ENCODE measurements at places on chromosomes 16 and 17.

- DNase-seq: peak; percentile 33
Measured at GRCh38 chr16:57781741-57782606, 20.3 kb downstream of the KIFC3 start.

DNA sequence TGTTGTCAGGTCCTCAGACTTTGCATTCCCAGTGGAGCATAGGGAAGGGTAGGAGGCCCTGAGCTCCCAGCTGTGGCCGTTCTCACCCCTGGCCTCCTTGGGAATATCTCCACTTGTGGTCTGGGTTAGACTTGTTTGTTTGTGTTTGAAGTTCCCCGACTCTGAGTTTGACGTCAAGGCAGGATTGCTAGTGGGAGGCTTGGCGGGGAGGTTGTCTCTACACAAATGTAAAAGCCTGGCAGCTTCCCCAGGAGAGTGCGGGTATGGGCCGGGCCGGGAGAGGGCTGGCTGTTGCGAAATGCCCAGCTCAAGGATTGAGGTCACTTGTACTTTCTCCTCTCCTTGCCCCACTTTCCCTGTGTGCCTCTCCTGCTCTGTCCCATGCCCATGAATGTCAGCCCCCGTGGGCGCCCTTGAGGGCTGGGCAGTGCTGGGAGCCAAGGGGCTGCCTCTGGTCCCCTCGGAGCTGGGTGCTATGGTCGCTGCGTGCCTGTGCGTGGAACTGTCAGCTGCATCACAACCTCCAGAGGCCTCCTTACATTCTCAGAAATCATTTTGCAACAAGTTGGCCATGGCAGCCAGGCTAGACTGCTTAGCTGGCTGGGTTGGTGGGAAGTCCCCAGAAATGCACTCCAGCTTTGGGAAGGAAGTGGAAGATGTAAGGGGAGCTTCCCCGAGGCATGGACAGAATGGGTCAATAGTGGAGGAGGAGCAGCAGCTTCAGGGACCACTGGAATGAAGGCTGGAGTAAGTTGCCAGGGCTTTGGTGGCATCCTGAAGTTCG, 84.3 kb downstream of the KSR1 start:
- no peak for DNase-seq

GRCh38 chr17:74730491-74731346, 6.3 kb upstream of the RAB37 start:
- no peak for DNase-seq

DNA sequence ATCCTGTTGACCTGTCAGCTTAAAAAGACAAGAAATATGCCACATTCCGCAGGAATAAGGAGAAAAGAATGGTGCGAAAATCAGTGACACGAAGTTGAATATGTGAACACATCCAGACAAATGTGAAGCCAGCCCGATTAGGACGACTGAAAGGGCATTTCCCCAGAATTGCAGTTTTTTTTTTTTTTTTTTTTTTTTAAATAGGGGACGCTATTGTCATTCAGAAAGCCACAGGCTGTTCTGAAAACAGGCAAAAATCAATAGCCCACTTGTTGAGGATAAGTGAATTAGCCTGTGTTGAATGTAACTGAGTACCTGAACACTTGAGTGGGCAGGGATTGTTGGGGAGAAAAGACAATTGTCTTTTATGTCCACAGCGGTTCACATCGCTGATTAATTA, 507.1 kb downstream of the WWOX start:
- DNase-seq: no peak

- DNase-seq: peak; percentile 100
Measured at GRCh38 chr17:61399131-61400065, at the start of gene TBX2. Gene TBX2, plus strand, starts transcription at chr17:61399843. Its CDS starts 334 bp downstream, at chr17:61400177.

DNA sequence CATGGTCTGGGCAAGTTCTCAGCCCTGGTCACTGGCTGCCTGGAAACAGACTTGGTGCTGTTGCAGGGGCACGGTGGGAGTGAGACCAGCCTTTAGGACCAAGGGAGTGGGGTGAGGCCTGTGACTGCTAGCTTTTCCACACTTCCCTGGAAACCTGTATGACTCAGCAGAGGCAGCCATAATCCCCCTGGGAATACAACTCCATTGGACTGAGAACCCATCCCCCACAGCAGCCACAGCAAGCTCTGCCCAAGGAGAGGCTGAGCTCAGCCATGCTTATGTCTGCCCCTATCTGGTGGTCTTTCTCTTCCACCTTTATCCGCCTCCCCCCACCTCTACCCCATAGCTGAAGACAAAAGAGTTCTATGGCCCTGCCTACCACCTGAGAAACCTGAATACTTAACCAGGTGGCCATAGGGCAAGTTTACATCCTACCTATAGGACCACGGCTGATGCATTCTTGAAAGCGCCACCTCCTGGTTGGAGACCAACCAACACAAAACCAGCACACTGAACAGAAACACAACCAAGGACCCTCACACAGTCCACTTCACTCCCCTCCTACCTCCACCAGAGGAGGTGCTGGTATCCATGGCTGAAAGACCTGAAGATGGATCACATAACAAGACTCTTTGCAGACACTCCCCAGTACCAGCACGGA, 816.2 kb upstream of the SOX9 start:
- DNase-seq: no peak

GRCh38 chr17:56762988-56763387, 70.7 kb downstream of the C17orf67 start:
- DNase-seq: no peak

- peak; percentile 85 for DNase-seq
Measured at GRCh38 chr16:2752850-2753732, 653 bp downstream of the SRRM2 start.

- DNase-seq: no peak
Measured at GRCh38 chr17:69326377-69327059, 415 bp downstream of the ABCA5 start.

DNA sequence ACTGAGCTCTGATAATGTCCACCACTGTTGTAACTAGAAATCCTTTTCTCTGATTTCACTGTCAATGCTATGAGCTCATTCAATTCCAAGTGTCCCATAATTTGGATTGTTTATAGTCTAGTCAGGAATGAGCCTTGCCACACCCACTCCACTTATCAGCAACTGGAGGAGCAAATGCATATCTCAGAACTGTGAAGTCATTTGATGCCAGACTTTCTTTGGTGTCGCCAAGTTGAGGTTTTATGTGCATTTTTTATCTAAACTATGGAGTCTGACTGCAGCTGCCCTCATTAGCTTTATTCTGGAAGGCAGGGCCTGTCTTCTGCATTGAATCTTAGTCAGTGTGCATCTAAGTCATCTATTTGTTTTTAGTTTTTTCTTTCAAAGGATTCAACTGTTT, 361.3 kb downstream of the PMP22 start:
- DNase-seq: no peak

- no peak for DNase-seq
Measured at GRCh38 chr17:62679866-62680377, 52.5 kb downstream of the MRC2 start.

- DNase-seq: no peak
Measured at GRCh38 chr17:67227488-67227887, 17.5 kb downstream of the HELZ start.

- peak; percentile 46 for DNase-seq
Measured at GRCh38 chr17:56913353-56913866, 439 bp downstream of the TRIM25 start.

DNA sequence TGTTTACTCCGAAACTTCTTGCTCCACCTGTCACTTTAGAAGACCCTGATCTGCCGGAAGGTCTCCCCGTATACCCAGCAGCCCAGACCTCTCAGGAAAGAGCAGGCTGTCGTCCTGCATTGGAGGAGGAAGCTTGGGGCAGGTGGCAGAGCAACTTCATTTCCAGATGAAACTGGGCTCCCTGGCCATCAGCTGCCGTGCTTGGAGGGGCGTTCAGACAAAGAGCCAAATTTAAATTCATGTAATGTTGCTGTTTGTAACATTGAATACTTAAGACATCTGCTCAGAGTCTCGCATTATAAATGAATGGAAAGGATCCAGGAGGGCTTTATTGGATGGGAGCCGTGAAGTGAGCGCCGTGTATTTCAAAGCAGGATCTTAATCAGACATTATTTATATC, 628.5 kb downstream of the MAF start:
- no peak for DNase-seq

DNA sequence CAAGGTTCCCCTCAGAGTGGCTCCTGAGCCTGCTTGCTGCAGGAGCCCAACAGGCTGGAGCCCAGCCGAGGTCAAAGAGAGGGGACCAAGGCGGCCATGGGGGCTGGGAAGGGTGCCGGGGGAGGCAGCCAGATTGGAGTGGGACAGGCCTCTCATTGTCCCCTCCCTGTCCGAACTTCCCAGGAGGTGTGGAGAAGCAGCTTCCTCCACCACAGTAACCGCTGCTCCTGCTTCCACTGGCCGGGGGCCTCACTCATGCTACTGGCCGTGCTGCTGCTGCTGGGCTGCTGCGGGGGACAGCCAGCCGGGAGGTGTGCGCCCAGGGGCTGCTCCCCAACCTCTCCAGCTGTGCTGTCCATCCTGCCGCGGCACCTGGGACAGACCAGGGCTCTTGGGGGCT, 29.3 kb downstream of the TMEM94 start:
- no peak for DNase-seq

GRCh38 chr16:72972878-72973571, 74.9 kb downstream of the ZFHX3 start:
- no peak for DNase-seq

- no peak for DNase-seq
Measured at GRCh38 chr17:49431743-49432142, 17.1 kb upstream of the PHB1 start.

DNA sequence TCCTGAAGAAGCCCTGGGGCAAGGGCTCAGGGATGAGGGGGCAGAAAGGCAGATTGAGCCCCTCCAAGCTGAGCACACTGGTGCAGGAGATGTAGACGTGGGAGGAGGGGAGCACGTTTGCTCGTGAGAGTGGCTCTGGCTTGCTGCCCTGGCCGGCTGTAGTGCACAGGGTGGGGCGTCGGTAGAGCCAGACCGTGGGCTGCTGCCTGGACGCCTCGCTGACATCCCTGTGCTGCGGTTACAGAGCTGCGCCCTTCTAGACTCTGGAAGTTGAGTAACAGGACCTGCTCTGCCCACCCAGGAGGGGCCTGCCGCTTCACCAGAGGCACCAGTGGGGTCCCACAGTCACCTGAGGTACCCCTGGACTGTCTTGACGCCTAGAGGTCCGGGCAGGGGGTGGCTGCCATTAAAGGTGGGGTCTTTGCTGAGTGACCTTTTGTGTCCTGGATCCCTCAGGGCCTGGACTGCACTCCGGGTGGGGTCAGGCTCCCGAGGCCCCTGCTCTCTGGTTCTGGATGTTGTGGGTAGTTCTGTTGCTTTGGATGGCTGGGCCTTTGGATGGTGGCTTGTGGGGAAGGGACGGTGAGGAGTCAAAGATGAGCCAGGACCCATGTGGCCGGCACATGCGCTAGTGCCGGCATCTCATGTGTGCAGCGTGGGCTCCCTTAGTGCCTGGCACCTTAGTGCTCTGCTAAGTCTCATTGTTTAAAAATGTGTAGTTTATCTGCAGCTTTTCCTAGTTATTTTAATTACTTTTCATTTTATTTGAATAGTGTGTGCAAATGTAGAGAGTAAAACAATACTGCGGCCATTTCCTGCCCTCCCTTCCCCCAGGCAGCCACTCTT, 41.7 kb downstream of the PGS1 start:
- DNase-seq: no peak

DNA sequence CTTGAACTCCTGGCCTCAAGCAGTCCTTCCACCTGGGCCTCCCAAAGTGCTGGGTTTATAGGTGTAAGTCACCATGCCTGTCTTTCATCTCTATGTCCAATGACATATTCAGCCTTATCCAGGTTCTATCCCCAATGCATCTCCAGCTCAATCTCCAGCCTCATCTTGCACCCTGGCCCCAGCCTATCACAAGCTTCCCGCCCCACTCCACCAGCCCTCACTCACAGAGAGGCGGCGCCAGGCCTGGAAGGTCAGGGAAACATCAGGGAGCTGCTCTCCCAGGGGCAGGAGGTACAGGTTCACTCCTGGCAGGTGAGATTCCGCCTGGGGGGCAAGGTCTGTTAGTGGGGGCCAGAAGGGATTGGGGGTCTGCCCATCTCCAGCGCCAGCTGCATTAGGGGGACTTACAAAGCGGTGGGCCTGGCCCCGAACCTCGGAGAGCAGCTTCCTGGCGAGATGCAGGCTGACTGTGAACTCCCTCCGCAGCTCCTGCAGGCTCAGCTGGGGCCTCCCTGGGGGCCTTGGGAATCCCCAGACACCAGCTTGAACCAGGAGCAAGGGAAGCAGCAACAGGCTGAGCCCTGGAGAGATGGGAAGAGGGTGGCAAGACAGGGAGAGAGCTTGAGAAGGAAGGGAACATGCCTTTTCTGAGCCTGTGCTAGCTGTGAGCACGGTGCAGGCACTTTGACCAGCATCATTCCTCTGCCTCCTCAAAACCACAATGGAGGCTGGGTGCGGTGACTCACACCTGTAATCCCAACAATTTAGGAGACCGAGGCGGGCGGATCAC, 3.0 kb downstream of the IL27 start:
- no peak for DNase-seq
